NCI-H446 treated with DMSO at 0.1 percent for 48 hours (cell line): ENCODE measurements at places on chromosomes 6 and 20.

DNA sequence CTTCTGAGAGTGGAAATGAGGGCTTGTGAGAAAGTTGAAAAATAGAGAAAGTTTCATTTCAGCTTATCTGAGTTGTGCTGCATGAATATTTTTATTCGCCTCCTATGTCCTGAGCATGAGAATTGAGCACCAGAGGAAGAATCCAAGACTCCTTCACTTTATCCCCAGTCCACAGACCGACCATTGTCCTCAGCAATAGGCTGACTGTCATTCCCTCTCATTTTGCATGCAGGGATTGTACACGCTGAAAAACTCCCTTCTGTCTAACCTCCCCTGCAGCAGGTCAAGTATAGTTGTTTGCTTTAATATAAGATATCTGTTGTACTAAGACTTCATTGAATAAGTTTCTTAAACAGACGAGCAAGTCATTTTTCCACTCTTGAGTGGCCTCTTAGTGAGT is 437.6 kb downstream of the PRKN start:
- no peak for DNase-seq

GRCh38 chr6:93238632-93239031 is 180.7 kb downstream of the EPHA7 start:
- no peak for DNase-seq

- DNase-seq, result no peak
Observed at GRCh38 chr6:142058551-142059290, 74.0 kb upstream of the GJE1 start.

- DNase-seq, result no peak
Observed at GRCh38 chr6:15074806-15075205, 171.1 kb upstream of the JARID2 start.

DNA sequence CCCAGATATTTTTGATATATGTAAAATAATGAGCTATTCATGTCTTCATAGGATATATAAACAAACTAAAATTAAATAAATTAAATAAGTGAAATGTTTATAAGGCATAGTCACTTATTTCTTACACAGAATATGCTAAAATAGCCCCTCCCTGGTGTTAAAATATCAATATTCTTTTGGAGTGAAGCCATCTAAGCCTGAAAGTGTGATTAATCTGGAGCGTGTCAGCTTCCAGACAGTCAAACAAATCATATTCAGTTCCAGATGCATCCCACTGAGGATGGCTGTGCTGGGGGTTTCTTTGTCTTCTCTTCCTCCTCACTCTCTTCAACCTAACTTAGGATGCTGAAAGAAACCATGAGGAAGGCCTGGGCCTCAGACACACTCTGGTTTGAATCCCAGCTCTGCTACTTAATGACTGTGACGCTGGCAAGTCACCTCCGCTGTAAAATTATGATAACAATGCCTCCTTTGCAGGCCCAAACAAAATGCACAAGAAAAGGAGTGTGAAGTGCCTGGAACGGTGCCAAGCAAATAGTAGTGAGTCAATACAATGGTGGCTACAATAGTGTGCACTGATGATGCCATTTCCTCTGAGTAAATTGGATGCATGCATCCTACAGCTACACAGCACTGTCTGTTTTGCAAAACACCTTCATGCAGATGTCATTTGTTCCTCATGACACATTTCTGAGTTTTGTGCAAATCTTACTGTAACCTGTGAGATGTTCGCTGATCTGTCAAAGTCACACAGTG is 161.4 kb downstream of the FOXC1 start:
- DNase-seq, result no peak

GRCh38 chr6:17628873-17629272 is 28.8 kb downstream of the FAM8A1 start:
- no peak for DNase-seq

- no peak for DNase-seq
Observed at GRCh38 chr6:134235937-134236751, 81.8 kb downstream of the SGK1 start.

DNA sequence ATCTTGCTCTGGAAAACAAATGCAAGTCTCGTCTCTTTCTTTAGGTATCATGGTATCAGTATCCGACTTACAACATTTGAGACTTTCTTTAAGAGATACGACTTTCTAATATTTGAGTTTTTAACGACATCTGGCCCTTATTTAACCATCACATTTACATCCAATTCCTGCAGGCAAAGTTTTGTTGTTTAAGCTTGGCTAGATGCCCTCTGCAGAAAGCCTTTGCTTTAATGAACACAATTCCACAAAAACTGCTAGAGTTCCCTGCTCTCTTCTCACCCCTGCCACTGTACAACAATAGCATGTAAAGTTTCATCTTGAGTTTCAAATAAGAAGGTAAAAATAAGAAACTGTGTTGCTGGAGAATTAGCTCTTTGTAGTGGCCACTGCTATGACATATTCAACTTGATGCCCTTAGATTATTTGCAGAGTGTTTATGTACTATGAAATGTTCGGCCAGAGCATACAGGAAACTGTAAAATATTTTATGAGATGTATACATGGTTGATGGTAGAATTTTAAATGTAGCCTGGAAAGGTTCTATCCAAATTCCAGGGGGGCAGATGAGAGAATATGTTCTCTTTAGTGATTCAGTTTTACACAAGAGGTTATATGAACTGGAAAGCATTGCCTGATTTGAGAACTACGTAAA is 438.6 kb downstream of the CDC5L start:
- no peak for DNase-seq

DNA sequence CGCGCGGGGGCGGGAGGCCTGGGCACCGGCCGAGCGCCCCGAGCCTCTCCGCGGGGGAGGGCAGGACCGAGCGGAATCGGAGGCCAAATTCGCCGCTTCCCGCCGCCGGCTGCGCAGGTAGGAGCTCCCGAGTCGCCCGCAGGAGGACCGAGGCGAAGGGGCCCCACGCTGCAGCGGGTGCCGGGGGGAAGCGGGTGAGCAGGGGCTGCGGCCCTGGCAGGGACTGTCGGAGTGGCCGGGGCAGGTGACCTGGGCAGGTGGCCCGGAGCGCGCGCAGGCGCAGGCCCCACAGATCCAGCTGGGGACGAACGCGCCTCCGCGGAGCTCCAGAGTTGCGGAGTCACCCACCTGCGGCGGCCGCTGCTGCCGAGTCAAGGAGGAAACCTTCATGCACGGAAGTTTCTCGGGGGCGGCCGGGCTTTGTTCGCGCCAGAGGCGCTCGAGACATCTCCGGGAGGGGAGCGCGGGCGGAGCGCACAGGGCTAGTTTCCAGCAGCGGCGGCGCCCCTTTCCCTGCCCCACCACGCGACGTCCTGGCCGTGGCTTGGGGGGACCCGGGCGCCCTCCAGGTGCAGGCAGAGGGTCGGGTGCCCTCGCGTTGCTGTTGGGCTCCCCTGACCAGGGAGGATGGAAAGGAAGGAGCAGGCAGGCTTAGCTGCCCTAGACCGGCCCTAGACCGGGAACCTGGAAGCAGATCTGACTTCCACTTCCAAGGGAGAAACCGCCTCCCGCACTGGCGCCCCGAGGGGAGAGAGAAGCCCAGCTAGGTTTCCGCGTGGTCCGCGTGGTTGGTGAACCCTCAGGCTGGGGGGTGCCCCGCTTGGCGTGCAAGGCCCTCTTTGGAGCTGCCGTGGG is 590 bp downstream of the SLCO4A1 start:
- DNase-seq, result no peak

DNA sequence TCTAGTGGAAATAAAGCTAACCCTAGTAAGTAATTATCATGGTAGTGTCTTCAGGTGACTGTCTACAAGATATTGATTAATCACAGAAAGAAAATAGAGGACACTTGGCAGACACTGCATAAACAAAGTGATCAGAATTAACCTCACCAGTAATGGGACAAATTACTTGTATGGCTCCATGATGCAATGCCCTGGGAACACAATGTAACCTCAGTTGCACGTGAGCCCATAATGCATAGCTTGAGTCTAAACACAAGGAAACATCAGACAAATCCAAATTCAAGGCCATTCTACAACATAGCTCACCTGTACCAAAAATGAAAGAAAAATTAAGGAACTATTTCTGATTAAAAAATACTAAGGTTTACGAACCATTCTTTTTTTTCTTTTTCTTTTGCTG is 92.4 kb upstream of the SSTR4 start:
- DNase-seq, result no peak

DNA sequence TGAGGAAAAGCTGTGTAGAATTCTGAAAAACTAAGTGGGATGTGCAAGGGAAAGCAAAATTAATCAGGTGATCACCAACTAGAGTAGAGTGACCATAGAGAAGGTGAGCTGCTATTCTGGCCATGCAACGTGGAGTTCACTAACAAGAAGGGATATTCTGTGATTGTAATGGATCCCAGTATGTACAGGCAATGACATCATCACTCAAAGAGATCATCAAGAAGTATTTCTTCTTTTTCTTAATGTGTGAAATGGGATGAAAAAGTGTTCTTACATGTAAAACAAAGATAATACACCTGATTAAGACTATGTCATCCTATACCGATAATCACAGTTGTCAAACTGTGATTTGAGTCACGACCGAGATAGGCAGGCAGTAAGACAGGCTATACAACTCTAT is 101.2 kb downstream of the SMPDL3A start:
- no peak for DNase-seq

DNA sequence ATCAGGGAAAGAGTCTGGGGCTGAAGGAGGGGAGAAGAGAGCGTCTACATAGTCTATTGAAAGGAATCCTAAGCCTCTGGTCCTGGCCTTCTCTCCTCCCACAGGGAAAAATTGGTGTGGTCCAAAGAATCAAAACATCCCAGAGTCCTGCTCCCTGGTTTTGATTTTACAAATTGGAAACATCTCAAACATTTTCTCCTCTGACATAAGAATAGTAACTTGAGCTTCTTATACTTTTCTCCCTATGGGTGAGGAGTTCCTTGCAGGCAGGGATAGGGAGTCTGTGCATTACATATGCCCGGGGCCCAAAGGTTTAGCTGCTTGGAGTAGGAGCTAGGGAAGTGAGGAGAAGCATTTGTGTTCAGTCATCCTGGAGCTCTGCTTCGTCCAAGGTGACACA is 120.0 kb upstream of the GGTLC1 start:
- DNase-seq, result no peak

DNA sequence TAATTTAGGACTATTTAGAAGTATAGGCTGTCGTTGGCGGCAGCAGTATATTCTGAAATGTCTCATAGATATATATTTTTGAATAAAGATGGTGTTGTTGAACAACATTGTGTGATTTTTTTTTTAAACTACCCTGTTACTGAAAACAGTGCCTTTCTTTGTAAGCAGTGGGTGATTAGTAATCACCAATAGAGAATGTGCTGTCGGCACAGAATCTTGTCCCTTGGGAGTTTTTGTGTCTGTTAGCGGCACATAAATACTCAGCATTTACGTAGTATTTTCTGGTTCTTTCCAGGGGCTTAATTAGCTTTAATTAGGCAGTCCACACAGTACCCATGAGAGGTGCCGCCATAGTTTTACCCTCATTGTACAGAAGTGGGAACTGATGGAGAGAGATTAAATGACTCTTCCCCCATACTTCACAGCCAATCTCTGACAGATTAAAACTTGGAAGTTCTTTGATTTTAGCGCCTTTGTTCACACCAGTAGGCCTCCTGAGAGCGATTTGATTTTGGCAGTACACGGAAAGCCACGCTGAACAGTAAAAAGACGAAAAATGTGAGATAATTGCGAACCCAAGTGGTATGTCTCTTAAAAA is 58.8 kb downstream of the RPRD1B start:
- no peak for DNase-seq

DNA sequence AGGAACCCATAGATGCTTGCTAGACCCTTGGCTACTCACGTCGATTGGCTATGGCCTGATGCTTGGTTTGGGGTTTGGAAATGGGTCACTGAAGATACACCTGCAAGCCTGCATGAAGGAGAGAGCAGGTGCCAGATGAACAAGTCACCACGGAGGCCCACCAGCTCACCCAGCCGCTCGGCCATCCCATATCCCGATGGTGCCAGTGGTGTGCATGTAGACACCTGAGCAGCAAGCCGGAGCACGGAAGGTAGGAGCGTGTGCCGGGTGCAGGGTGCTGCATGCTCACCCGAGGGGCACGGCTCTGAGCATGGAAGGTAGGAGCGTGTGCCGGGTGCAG is 35.9 kb downstream of the DACT2 start:
- no peak for DNase-seq
